ENCODE measurements at places on chromosomes 1 and 21.

GRCh38 chr1:99385852-99386251 lies 121.6 kb downstream of the PLPPR4 start:
- no peak for DNase-seq

DNA sequence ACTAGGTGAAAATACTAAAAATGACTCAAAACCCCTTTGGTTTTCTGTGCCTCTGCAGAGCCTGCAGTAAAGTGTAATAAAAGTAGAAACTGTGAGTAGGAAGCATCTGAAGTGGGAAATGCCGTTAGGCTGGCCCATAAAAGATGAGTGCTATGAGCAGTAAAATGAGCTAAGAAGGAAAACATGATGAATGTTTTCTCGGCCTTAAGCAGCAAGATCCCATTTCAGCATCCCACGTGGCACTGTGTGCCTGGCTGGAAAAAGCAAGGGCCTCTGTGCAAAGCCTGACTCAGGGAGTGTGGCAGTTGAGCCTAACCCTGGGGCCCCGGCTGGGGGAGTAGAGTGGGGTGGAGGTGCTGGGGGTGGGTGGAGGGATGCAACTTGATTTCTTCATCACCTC lies 109.5 kb downstream of the TBX15 start:
- no peak for DNase-seq

DNA sequence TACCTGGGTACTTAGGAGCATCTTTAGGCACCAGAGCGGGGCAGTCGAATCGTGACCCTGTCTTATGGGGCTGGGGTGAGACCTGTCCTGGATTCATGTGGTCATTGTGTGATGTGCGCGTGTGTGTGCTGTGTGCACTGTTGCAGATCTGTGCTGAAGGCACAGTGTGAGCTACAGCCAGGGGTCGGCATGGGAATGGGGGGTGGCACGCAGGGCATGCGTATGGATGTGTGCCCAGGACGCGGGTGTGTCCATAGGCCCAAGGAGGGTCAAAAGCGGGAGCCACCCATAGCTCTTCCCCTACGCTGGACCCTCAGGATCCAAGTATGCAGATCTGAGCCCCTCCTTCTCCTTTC lies 14.6 kb downstream of the PTPRF start:
- no peak for DNase-seq

GRCh38 chr1:46128344-46128743 lies 4.1 kb downstream of the PIK3R3 start:
- DNase-seq = no peak

DNA sequence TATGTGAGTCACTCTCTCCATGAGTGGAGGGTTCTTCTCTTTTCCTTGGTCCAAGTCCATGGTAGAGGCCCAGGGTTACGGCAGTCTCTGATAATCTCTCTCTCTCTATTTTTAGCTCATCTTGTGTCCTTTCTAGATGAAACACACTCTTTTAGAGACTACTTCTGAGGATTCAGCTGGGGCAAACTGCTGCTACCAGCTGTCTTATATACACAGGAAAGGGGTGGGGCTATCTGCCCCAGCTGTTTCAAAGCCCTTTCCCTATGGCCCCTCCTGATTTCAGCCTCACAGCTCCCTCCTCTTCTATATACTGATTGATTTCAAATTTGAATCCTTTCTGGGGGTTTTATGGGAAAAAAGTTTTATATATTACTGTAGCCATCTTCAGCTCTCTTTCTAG lies 324.8 kb downstream of the RWDD3 start:
- DNase-seq = no peak

DNA sequence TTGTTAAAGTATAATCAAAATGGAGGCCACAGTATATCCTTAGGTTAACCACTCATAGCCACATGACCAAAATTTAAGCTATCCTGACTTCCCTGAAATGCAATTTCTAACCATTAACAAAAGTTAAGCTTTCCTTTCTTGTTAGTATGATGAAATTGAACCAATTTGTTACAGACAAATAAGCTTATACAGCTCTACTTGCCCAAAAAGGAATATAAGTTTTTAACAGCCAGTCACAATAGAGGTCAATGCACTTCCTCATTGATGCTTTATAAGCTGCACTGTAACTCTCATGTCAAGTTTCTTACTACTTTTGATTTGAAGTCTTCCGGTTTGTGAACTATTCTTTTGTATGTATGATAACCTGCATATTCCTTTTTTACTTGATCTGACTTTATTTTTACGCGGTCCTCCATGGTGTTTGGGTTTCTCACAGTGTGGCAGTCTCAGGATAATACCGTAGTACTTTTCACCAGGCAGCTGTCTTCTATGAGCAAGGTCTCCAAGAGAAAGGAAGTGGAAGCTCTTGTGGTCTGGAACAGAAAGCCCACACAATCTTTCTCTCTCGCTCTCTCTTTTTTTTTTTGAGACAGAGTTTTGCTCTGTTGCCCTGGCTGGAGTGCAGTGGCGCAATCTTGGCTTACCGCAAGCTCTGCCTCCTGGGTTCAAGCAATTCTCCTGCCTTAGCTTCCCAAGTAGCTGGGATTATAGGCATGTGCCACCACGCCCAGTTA lies 331.6 kb downstream of the SRGAP2C start:
- no peak for DNase-seq

GRCh38 chr1:220300442-220301121 lies 28.3 kb upstream of the RAB3GAP2 start:
- DNase-seq = peak; percentile 10

DNA sequence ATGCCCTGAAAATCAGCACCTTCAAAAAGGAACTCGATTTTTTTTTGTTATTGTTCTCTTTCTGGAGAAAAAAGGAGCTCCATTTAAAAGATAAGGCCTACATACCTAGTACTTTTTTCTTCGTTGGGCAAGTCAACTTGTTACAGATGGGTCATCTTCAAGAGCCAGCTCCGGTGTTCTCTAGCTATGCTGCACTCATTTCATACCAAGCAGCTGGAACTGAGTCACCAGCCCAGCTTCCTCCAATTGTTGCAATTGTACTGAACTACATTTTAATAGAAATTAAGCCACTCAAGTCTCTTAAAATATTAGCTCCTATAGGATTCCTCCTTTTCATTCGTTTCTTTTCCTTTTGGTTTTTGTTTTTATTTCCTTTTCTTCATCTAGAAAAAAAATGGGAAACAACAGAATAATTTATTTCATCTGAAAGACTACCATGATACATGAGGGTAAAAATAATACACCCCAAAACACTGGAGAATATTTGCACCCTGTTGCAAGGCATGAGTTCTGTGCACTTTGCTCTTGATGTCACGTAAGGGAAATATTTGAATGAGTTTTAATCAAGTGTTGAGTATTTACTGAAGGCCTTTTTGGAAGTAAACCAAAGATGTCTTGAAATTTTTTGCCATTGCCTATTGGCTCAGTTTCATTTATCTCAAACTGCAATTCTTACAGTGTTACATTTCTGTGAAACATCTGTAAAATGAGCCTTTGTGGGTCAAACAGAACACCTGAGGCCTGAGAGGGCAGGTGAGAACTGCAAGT lies 60.5 kb downstream of the CLIC4 start:
- no peak for DNase-seq

- no peak for DNase-seq
Observed at GRCh38 chr21:30426731-30427130, 1.0 kb upstream of the KRTAP13-3 start.

DNA sequence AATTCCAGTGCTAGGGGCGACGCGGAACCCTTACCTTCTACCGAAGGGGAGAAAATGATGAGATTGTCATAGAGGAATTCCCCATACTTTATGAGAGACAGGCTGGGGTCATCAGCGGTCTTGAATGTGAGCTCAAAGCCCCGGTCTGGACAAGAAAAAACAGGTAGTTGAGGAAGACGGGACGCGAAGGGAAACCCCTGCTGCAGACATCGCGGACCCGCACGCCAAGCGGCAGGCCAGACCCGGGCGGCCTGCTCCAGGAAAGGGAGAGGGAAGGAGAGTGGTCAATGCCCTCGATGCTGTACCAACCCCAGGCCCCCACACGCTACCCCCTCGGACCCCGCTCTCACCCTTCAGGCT lies 342 bp downstream of the DDOST start:
- no peak for DNase-seq

DNA sequence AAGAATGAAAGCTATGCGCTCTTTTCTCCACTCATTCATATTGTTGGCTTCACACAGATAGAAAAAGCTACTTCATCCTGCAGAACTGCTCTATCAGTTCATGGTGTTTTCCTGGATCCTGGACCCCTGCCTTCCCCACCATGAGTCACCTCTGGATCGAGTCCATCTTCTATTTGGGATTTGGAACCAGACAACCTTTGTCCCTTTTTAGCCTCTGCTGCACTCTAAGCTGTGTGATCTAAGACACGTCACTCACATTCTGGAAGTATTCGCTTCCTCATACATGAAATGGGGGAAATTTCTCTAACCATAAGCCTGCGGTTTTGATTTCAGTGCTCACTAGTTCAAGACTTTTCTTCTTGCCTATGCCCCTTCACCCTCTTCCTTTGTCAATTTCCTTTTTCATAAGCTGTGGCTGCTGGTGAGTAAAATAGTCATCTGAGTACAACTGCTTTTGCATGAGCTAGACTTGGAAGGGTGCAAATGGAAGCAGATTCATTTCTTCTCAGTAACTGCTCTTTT lies 14.1 kb upstream of the DEGS1 start:
- DNase-seq = no peak

DNA sequence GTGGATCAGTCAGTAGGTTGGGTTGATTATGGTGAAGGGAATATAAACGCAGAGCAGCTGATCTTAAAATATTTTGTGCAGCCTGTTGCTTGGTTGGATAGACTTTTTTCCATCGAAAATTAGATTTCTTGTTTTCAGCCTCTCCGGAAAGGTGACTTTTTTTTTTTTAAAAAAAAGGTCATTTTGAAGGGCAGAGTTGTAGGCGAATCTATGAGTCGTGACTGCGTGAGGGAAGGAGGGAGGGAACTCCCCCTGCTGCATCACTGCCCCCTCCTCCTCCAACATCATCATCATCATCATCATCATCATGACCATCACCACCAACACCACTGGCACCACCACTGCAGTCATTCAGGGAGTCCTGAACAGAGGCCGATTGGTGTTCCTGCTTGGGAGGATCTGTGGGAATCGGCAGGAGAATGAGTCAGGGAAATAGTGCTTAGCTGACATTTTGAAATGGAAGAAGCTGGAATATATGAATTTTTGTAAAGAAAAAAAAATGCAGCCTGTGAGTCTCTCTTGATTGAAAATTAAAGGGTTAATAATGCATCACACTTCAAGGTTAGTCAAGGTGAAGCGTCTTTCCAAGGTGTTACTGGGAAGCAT lies 1.2 kb downstream of the ATP1B1 start:
- DNase-seq = no peak

DNA sequence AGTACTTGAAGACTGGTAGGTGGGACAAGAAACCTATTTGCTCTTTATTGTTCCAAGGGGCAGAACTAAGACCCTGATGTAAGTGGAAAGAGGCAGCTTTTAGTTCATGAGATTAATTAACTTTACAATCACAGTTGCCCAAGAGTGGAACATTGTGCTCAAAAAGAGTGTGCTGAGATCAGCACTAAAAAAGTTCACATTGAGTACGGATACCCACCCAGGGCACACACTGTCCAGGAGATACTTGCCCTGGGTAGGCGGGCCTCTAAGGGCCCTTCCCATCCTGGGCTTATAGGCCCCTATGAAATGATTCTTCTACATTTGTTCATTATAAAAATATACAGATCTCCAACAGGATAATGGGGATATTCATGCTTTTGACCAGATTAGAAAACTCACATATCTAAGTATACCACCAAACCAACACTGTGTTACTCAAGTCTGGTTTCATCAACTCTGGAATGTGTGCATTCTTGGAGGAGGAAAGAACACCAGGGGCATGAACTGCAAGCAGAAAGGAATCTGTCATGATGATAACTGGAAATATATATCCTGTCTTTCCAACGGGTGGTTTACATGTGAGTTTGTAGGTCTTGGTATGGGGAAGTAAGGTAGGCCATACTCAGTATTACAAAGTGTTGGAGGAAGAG lies 626.2 kb downstream of the SMYD3 start:
- DNase-seq = no peak

DNA sequence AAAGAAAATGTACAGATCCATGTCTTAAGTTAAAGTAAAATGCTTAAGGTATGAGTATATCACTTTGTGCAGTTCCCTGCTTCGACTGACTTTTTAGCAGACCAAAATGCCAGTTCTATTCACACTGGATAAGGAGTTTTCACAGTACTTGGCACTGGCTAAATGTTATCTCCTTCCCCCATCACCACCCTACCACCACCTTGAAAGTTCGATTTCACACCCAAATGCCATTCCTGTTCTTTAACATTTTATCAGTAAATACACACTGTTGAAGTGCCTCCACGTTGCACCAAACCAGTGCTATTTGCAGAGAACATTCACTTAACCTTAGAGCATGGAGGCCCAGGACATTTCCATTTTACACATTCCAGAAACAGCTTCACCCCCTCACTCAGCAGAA lies 100.0 kb downstream of the URB2 start:
- DNase-seq = no peak

Data from C1 segment of cervical spinal cord (tissue), 14 donors.